GM23248 (cell line): ENCODE measurements at places on chromosomes 1 and 21. TPM values are rescaled to one million over a fixed set of nuclear protein-coding genes. Genes with fewer than 3 reads are reported as not detected.

DNA sequence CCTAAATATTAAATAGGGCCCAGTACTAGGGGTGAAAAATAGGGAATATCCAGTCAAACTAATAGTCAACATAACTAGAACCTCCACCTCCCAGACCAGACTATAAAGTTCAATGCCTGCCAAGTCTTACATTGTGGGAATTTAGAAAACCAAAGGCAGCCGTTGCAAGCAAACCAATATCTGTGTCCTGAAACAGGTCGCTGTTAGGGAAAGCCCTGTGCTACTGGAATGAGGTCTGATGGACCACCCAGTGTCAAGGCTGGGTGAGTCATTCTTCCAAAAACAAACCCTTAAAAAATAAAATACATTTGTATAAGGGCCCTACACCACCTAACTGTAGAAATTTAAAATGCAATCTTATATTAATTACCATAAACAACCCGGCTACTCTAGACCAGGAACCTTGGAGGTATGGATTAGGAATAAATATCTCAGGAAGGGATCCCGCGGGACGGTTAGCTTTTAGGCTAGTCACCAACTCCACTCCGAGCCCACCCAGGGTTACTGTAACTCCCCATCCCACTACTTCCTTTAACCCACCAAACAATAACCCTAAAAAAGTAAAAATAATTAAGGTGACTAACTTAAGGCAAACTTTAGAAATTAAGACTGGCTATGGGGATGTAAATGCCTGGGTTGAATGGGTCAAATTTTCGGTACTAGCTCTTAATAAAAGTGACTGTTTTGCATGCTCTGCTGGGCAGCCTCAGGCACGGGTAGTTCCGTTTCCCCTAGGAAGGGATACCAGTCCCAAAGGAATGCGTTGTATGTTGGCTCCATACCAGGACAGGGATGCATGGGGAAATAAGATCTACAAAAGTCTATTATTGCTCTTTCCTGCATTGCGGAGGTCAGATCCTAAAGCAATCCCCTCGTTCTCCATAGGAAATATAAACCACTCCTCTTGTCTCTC lies 65.4 kb upstream of the TLR5 start:
- H3K4me3 ChIP-seq, result no peak overlapping the region
- no peak overlapping the region for H3K27ac ChIP-seq
- no peak for DNase-seq
- H3K4me1 ChIP-seq, result no peaks in the 10 kb centered on the region

- no peak overlapping the region for H3K27ac ChIP-seq
- H3K27me3 ChIP-seq, result no peaks in the 10 kb centered on the region
- H3K4me3 ChIP-seq, result no peak overlapping the region
These were observed 51.9 kb downstream of the SPSB1 start for GRCh38 chr1:9344426-9345200.

The IL10 gene
- total RNA-seq, result not detected in 2 replicates

DNA sequence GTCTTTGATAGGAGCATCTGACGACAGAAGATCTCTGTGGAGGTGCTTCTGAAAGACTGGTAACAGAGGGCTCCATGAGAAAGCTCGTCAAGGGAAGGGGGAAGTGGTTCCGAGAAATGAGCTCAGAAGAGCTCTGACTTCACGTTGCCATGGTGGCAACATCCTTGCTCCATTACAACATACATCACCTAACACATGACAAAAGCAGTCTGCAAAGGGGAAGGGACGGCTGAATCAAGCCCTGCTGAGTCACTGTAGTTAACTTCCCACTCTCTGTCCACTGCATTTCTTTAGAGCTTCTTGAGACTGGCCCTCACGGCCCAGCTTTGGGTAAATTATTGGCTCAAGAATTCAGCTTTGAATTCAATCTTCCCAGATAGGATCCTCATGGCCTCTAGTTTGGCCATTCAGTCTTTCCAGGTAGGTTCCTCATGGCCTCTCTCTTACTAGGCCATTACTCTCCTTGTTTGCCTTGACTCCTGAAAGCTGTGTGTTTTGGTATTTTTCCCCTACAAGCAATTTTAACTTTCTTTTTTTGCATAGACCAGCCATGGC lies 88.0 kb upstream of the ZNF648 start:
- H3K27me3 ChIP-seq, result no peaks in the 10 kb centered on the region
- H3K36me3 ChIP-seq, result no peaks in the 10 kb centered on the region
- H3K4me3 ChIP-seq, result no peak overlapping the region
- H3K27ac ChIP-seq, result peak overlapping the region; percentile 71

- no peak for DNase-seq
- no peak overlapping the region for H3K27ac ChIP-seq
- H3K36me3 ChIP-seq, result peaks cover 39% of the 10 kb centered on the region
- H3K4me1 ChIP-seq, result peaks cover 19% of the 10 kb centered on the region
These were observed 2.6 kb downstream of the HMGN2 start for GRCh38 chr1:26474818-26475217.

The RHBDL2 gene
- total RNA-seq, result 0.22 TPM in 1 of 2 replicates, not detected in the other
